ENCODE measurements at places on chromosomes 11 and 22.
A peak's percentile ranks its signal among the peaks of the same experiment; 100 is the strongest.

- no peak for DNase-seq
Measured at GRCh38 chr22:18999008-18999407, 62.9 kb upstream of the PRODH start.

GRCh38 chr11:40293655-40294348, 1165.7 kb downstream of the LRRC4C start:
- DNase-seq = peak; percentile 98

DNA sequence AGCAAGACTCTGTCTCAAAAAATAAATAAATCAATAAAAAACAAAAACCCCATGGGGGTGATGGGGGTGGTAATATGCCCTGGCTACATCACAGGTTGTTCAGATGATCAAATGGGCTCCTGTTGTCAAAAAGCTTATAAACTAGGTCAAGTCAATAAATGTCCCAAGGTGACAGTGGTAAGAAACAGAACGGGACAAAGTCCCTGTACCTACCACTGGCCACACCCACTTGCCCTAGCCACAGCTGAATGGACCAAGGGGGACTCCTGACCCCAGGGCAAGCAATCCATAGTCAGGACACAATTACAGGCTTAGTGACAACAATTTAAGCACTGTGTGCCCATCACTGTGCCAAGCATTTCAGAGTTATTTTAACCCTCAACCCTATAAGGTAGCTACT, 6.0 kb downstream of the NAGA start:
- DNase-seq = no peak

- no peak for DNase-seq
Measured at GRCh38 chr22:39277142-39277607, 32.4 kb upstream of the PDGFB start.

DNA sequence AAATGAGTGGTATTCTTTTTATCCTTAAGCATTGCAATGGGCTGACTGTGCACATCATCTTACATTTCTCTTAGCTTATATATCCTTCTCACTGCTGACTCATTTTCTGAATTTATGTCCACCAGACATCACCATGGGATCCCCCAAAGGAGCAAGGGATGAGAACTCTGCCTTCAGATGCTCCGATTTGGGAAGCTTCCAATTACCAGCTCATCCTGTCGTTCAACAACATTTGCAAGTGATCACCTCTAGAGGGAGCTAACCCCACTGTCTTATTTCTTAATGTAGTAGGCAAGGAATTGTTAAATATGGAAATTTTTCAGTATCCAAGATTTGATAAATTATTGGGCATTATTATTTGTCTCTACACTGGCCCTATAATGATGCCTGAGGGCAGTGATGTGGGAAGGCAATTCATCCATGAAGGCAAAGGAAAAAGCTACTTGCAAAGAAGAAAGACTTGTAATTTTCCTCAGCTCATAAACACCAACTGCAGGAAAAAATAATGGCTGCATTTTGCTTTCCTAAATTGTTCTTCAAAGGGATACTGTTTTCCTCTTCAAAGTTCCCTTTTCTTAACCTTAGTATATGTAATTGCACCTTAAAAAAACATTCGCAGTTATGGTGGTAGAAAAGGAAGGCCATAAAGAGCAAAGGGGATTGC, 102.4 kb upstream of the FSHB start:
- DNase-seq = peak; percentile 72
